Activated CD8-positive, alpha-beta memory T cell treated with anti-CD3 and anti-CD28 coated beads for 24 hours (primary cell): ENCODE measurements at places on chromosomes 2 and 18.

GRCh38 chr2:69545477-69545932 lies 98.0 kb downstream of the AAK1 start:
- no peak for DNase-seq

GRCh38 chr2:159194241-159194640 lies 92.3 kb downstream of the WDSUB1 start:
- no peak for DNase-seq

- no peak for DNase-seq
Measured at GRCh38 chr18:2655954-2656236, 369 bp downstream of the SMCHD1 start.

DNA sequence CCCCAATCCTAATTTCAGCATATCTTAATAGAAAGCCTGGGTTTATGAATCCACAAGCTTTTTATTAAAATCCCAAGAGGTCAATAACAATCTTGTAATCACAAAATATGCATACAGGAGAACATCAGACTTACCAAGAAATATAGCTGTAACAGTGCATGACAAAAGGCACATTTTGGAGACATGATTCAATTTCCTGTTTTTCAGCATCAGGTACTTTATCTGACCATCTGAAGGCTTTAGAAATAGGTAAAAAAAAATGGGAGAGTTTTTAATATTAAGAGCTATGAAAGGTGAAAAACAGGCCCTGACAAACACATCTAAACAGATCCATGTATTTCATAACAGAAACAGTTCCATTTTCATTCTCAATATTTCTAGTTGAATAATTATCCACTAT lies 89.9 kb upstream of the EFEMP1 start:
- DNase-seq: no peak

GRCh38 chr2:149470046-149470445 lies 117.5 kb downstream of the MMADHC start:
- DNase-seq: no peak

DNA sequence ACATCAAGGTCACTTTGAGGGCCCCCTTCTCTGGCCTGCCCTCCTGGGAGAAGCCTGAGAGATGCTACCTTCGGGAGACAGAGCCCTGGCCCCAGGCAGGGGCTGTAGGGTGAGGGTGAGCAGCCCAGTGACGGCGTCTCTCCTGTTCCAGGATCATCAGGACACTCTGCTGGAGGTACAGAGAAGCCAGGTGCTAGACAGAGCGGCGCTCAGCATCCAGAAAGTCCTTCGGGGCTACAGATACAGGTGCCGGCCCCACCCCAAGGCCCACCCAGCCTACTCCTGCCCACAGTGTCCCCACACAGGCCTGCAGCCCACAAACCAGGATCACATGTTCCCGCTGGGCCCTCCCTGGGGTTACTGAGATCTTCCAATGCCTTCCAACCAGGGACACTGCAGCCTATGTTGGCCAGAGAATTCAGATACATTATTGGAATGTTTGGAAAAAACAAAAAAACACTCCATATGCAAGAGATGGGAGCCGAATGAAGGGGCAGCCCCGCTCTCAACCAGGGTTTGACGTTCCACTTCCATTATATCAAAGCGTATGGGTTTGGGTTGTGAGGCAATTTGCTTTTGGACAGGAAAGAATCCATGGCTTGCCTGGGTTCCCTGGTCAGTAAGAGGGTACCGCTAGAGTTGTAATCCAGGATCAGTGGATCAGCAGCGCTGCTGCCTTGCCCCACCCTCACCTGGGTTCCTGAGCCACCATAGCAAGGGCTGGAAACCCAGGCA lies 49.5 kb upstream of the GPR17 start:
- peak; percentile 26 for DNase-seq

DNA sequence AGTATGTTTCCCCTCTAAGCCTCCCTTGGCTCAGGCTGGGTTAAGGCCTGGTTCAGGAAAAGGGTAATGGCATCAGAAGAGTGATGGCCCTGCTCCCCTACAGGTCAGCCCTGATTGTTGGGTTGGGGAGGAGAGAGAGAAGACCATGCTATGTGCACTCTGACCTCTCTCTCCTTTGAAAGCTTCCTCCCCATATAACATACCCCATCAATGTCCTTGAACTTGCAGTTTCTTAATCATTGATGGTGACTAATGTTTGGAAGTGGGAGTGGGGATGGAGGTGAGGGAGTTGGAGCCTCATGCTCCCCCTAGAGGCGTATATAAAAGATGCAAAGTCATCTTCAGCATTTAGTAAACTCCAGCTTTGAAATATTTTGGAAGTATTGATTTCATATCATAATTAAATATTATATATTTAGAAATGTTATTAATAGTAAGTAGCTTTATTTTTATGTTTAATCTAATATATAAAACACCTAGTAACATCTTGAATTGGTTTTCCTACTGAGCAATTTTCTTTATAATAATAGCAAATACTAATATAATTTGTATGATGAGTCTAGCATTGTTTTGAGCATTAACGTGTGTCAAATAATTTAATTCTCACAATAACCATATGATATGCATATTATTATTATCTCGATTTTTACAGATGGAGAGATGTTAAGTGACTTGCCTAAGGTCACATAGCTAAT lies 8.8 kb downstream of the PLCL1 start:
- DNase-seq: no peak
